Activated CD4-positive, alpha-beta T cell treated with anti-CD3 and anti-CD28 coated beads, Interleukin-2, amount 50 U/mL, for 4 hours (primary cell): ENCODE measurements at places on chromosomes 2 and 18.

DNA sequence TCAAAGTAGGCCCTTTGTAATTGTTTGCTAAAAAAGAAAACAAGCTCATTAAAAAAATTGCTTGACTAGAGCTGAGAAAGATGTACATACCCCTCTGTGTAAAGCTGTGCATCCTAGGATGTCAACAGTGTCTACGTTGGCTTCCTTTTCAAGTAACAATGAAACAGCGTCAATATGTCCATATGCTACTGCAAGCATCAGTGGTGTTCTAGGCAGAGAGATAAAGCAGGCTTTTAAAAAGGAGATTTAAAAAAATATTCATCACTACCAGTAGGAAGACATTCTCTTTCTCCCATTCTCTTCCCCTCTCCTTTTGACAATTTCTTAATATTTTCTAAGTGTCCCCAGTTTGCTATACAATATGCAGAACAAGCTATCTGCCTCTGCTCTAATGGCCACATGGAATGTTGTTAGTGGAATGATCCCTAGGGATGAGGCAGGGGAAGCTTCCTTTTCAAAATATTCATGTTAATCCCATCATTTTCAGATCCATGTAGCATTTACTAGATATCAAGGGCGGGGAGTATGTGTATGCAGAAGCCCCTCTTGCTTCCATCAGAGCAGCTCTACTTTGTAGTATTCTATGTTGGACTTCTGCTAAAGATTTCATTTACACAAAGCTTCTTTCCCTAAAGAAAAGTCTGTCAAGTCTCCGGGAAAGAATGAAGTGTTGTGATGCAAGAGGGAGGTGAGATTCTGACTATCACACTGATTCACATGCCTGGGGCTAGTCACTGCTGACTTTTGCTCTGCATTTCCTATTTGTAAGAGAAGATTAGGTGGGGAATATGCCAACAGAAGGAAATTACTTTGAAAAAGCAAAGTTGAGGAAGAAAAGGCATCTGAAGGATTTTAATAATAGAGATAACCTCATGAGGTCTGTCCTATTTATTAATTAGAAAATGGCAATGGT is 81.5 kb upstream of the PGAP1 start:
- DNase-seq: no peak

GRCh38 chr2:109375656-109376055 is 238.1 kb downstream of the SEPTIN10 start:
- DNase-seq: no peak

DNA sequence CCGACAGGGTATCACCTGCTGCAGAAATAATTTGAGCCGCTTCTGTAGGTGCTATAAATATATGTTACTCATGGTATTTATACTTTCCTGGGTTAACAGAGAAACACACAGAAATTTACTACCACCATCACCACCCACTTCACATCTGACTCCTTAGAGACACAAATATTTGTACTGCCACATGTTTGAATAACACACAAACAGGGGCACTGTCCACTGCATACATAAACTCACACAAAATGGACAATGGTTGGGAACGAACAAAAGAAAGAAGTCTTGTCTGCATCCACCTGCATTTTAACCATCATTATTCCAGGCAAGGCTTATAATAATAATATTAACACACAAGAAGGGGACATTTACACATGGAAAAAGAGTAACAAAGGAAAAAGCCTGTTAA is 24.0 kb downstream of the IMMT start:
- DNase-seq: no peak

- no peak for DNase-seq
Measured at GRCh38 chr2:128008074-128008672, 19.7 kb downstream of the SAP130 start.

DNA sequence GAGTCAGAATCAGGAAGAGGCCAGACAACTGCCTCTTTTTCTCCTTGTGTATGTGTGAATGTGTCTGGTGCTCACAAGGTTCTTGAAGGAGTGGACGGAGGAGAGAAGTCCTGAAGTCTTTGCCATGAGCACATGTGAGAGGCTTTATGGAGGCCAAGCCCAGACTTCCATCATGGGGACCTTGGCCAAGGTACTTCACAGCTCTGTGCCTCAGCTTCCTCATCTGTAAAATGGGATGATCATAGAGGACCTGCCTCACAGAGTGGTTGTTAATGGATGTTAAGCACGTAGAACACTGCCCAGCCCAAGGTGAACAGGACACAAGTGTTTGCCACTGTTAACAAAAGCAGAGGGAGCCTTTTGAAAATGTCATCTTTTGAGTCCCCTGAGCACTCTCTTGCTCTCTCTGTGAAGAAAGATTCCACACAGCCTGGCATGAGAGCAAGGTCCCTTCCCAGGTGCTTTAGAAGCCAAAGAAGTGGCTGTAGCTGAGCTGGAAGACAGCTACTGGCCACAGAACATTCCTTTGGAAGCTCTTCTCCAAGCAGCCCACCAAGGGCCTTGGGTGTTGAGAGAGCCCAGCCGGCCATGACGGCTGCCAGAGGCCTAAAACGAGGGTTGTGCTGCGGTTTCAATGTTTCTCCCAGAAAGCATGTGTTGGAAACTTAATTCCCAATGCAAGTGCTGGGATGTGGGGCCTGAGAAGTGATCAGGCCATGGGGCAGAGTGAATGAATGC is 41.8 kb upstream of the ASPRV1 start:
- DNase-seq: no peak

GRCh38 chr2:217954971-217955740 is 47.6 kb downstream of the TNS1 start:
- DNase-seq: no peak
